Left ventricle myocardium superior (tissue), 1 donor: ENCODE measurements at places on chromosomes 1 and 21. TPM values are rescaled to one million over a fixed set of nuclear protein-coding genes. Genes with fewer than 3 reads are reported as not detected.
A peak's percentile ranks its signal among the peaks of the same experiment; 100 is the strongest.

GRCh38 chr1:110573314-110573713, 32.8 kb downstream of the KCNA2 start:
- no peak for DNase-seq

GRCh38 chr1:3397311-3397710, 57.2 kb upstream of the ARHGEF16 start:
- no peak for DNase-seq

GRCh38 chr1:17437580-17438317, 1.7 kb downstream of the RCC2 start:
- DNase-seq: peak; percentile 71

DNA sequence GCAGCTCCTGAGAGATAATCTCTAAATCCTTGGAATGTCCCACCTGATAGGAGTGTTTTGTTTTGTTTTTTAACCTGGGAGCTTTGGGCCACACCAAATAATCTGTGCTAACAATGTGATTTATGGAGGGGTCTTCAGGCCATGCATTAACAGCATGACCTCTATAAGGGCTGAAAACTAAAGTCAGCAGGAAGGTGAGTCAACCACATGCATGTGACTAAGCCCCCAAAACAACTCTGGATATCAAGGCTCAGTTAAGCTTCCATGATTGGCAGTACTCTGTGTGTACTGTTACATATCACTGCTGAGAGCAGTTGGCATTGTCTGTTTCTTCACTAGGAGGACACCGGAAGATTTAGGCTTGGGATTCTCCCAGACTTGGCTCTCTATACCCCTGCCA, 10.7 kb downstream of the AUNIP start:
- DNase-seq: no peak

DNA sequence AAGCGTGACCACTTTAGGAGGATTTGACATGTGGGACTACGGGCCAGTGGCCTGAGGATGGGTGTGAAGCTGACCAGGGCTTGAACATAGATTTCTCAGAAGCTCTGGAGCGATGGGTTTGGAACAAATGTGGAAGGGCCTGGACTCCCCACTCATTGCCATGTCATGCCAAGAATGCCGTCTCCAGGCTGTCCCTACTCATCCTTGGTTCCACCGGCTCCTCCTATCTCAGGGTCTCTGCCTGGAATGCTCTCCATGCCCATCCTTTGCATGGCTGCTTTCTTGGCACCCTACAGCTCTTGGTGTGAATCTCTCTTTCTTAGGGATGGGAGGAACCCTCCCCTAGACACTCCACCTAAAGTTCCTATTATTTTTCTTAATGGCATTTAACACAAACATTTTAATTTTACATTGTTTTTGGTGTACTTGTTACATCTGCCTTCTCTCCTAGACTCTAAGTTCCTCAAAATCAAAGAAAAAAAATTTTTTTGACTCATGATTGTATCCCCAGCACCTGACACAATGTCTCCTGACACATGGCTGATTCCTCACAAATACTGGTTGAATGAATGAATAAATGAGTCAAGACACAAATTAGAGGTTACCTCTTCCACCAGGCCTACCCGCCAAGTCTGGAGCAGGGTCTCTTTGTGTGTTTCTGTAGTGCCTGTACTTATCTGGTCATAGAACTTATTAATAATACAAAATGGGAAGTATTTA, 114.5 kb downstream of the OMA1 start:
- no peak for DNase-seq

DNA sequence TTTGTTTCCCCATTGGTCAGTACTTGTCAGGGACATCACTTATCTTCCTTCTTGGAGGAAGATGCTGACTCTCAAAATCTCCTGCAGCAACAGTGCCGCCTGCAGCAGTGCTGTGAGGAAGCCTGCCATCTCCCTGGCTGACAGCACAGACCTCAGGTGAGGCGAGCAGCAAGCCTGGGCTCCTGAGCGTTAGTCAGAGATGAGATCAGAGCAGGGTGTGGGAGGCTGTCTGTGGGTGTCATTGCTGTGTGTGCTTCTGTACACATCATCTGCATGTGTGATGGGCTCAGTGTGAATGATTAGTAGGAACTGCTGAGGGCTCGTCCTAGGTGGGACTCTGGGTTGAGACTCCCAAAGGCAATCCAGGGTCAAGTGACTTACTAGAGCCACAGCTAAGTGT, 6.1 kb downstream of the STRIP1 start:
- no peak for DNase-seq

- DNase-seq: no peak
Observed at GRCh38 chr1:225479996-225480720, 52.3 kb upstream of the LBR start.

DNA sequence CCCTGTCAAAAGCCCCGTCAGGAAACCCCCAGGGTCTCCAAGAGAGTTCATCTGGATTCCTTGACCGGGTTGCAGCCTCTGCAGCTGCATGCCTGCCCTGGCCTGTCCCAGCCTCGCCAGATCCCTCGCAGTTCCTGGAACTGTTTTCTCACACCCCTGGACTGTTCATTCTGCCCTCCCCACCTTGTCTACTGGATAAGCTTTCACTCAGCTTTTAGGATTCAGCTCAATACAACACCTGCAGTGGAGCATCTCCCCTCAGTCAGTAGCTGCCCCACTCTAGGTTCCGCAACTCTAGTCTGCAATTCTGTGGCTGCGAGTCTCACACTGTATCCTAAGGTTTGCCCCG, 67.2 kb downstream of the FAM163A start:
- DNase-seq: no peak

- peak; percentile 33 for DNase-seq
Observed at GRCh38 chr1:162230096-162230495, 146.6 kb downstream of the SPATA46 start.

- DNase-seq: no peak
Observed at GRCh38 chr1:163029901-163030300, 39.3 kb upstream of the RGS4 start.

DNA sequence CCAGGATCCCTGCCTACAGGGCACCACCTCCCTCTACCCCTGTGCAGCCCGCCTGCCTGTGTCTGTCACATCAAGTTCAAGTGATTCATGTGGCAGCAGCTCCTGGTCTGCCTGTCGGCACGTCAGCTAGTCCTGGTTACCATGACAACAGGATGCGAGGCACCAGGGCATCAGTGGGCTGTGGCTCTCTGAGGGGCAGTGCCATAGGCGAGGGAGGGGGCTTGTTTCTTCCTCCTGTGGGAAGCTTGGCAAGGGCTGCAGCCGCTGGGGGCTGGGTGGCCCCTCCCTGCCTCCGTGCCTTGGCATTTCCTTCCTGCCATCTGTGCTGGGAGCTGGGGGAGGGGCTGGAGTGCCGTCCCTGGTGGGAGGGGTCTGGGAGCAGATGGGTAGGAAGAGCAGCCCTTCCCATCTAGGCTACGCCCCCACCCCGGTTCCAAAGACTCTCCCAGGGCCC, 43.1 kb downstream of the FOXO6 start:
- DNase-seq: no peak

GRCh38 chr1:110541906-110542395, 23.0 kb upstream of the KCNA10 start:
- DNase-seq: no peak

GRCh38 chr1:64197076-64197475, 6.3 kb upstream of the UBE2U start:
- DNase-seq: no peak

DNA sequence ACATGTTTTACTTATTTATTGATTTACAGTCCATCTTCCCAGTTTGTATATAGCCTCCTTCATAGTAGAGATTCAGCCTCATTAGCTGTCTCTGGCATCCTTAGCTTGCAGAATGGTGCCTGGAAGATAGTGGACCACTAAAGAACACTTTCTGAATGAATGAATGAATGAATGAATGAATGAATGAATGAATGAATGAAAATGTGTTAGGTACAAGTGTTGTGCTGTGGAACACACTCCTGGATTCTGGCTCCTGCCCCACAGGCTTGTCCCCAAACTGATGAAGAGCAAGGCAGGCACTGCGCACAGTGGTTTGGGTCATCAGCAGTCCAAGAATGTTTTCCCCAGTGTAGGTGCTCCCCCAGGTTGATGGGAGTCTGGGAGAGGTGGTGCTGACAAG, 159.4 kb downstream of the ST6GALNAC5 start:
- DNase-seq: no peak

- DNase-seq: no peak
Observed at GRCh38 chr1:4307911-4308545, 346.4 kb upstream of the AJAP1 start.

DNA sequence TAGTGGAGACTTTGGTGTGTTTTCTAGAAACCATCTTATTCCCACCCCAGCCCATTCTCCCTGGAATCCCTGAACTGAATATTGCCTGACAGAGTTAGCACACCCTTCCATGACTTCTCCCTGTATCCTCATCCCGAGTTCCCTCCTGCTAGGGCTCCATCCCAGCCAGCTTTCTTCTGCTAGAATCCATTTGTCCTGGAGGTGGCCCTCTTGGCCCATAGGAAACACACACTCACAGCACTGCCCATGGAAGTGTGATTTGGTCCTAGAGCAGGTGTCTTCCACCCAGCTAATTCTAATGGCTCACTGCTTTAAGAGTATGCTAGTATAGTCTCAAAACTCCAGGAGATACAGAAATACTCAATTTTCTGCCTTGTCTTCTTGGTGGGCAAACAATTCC, 4.1 kb downstream of the KRTAP15-1 start:
- no peak for DNase-seq

GRCh38 chr21:44889625-44890337, 16.3 kb upstream of the PTTG1IP start:
- DNase-seq: peak; percentile 24

- DNase-seq: no peak
Observed at GRCh38 chr1:105684714-105685113, 1371.8 kb upstream of the PRMT6 start.

DNA sequence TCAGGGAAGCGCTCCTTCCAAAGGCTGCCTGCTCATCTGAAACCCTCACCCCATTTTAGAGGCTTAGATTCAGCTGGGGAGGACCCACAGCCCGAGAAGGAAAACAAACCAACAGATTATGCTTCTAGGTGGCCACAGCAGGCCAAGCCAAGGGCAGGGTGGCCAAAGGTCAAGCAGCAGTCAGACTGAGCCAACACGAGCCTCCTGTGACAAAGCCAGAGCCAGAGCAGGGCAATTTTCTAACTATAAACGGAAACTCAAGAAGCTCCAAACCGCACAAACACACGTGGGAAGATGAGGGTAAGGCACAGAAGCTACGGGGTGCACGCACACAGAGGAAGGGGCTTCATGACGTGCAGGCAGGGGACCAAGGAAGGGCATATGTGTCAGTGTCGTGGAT, 64.1 kb downstream of the PLEKHA6 start:
- DNase-seq: no peak

- peak; percentile 78 for DNase-seq
Observed at GRCh38 chr1:244047621-244048255, 3.3 kb upstream of the ZBTB18 start.

GRCh38 chr1:43836267-43836951, 97.2 kb upstream of the ARTN start:
- DNase-seq: peak; percentile 76

DNA sequence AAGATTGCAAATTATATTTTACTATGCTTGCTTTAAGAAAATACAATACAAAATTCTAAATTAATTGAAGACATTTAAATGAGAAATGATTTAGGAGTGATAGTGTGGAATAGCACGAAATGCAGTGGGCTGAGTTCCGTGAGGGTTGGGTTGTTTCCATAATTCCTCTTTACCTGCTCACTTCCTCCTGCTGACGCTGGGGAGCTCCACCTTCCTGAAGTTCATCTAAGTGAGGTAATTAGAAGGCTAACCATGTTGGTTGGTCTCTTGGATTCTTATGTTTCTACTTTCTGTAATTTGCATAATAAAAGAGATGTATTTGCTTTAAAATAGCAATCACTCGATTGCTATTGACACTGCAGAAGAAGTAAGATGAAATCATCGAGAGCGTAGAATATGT, 4.7 kb downstream of the OR14I1 start:
- DNase-seq: no peak

GRCh38 chr1:177966199-177966598, 3.7 kb downstream of the SEC16B start:
- no peak for DNase-seq

GRCh38 chr1:231027136-231027925, 12.7 kb downstream of the FAM89A start:
- DNase-seq: no peak

Gene TCHH
- 0.02 TPM for total RNA-seq

Gene UBE2U
- 1.2 TPM for total RNA-seq

Gene FCAMR
- not detected for total RNA-seq

Gene CACNA1S
- total RNA-seq: not detected

Gene PROX1
- total RNA-seq: 95.0 TPM

Gene AADACL4
- not detected for total RNA-seq

Gene SPRR2A
- total RNA-seq: not detected

Gene ADAMTS5
- 3.0 TPM for total RNA-seq

Gene MPL
- total RNA-seq: 0.40 TPM

Gene RSPO1
- 0.47 TPM for total RNA-seq

Gene TRIM67
- not detected for total RNA-seq

Gene CD1E
- 0.50 TPM for total RNA-seq

Gene XKR8
- total RNA-seq: 5.3 TPM

Gene SERTAD4
- 4.1 TPM for total RNA-seq

Gene TMEM54
- total RNA-seq: 6.7 TPM
